Stimulated activated CD4-positive, alpha-beta T cell treated with anti-CD3 and anti-CD28 coated beads, TNF-alpha, amount 100 ng/mL, for 1 hour (primary cell): ENCODE measurements at places on chromosomes 7 and 10.

- DNase-seq: no peak
Observed at GRCh38 chr7:92987538-92987937, 130.2 kb downstream of the SAMD9 start.

GRCh38 chr7:77812290-77812685 lies 13.7 kb downstream of the PHTF2 start:
- no peak for DNase-seq

DNA sequence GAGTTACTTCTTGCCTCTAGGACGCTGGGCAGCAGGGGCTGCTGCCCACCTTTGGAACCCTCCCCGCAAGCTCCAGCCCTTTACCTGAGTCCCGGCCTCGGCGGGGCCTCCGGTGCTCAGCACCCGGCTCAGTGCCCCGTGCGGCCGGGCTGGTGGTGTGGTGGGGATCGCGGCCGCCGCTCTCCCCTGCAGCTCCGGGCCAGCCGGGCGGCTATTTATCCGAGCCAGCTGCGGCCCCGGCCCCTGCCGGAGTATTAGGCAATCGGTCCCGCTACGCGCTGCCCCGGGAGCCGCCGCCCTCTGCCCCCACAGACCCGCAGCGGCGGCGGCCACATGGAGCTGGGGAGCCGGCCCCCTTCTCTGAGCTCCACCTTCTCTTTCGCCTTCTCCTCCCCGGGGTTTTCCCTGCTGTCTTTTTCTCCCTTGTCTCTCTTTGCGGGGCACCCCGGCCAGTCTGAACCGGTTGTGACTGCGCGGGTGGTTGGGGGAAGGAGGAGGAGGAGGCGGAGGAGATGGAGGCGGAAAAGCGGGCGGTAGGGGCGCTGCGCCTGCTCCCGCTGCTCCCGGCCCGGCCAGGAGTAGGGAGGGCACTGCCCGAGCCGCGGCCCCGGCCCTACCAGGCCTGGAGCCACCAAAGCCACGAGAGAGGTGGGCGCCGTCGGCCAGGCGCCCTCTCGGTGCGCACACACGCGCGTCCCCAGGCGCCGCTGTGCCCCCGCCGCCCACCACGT lies at the start of gene SLC16A9:
SLC16A9 (minus strand) TSS at position 456 of the 731 bp plus-strand sequence. CDS start 25,559 bp downstream, outside the sequence.
- DNase-seq: no peak

DNA sequence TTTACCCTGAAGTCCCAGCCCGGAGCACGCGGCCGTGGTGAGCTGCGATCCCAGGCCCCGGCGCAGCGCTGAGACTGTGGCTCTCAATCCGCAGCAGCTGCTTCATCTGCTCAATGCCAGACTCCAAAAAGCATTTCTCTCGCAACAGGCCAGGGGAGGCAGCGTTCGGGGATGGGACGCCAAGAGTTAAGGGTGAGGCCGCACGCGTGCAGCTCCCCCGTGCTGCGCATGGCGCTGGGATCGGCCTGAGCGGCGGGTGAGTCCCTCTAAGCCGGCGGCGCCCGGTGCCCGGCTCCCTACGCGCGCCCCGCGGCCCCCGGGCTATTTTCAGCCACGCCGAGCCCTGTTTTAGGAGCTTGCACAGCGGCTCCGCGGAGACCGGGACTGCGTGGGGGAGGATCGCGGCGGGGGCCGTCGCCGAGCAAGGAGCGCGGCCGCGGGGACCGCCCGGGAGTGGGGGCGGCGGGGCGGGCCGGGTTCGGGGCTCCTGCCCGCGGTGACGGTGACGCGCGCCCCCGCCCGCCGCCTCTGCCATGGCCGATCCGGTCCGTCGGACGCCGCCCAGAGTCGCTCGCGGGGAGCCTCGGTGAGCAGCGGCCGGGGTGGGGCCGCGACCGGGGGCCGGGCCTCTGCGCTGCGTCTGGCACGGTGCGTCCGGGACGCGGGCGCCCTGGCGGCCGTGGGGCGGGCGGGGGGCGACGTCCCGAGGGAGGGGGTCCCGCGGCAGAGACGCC lies 29.4 kb upstream of the JAKMIP3 start:
- DNase-seq: no peak

GRCh38 chr7:33554576-33554975 lies 350.8 kb upstream of the BMPER start:
- DNase-seq: no peak

DNA sequence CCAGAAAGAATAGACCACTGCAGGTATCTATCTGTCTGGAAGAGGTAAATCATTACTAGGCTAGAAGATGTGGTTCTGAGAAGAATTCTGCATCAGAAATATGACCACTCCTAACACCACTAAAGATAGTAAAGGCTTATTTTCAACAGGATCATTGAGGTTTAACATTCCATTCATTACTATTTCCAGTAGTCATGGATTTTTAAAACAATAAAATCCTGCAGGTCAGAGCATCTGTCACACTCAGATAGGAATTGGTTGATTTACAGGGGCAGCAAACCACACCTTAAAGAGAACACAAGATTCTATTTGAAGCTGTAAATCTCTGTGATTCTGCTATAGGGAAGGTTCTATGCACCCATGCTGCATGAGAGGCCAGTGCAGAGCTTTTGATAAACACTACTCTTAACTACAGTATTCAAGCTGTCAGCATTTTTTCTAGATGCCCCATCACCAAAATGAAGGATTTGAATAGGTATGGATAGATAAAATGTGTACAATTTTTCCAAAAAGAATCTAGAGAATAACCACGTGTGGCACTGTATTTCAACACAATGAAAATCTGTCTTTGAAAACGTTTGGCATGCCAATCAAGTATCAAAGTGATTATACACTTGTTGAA lies 14.6 kb downstream of the LRRC17 start:
- no peak for DNase-seq

- no peak for DNase-seq
Observed at GRCh38 chr7:67593794-67594193, 597.2 kb downstream of the TYW1 start.

GRCh38 chr7:144575456-144575855 lies 172.0 kb upstream of the NOBOX start:
- no peak for DNase-seq

- no peak for DNase-seq
Observed at GRCh38 chr7:133299676-133300075, 46.8 kb downstream of the EXOC4 start.

GRCh38 chr7:114919587-114919986 lies 2.3 kb upstream of the MDFIC start:
- no peak for DNase-seq

DNA sequence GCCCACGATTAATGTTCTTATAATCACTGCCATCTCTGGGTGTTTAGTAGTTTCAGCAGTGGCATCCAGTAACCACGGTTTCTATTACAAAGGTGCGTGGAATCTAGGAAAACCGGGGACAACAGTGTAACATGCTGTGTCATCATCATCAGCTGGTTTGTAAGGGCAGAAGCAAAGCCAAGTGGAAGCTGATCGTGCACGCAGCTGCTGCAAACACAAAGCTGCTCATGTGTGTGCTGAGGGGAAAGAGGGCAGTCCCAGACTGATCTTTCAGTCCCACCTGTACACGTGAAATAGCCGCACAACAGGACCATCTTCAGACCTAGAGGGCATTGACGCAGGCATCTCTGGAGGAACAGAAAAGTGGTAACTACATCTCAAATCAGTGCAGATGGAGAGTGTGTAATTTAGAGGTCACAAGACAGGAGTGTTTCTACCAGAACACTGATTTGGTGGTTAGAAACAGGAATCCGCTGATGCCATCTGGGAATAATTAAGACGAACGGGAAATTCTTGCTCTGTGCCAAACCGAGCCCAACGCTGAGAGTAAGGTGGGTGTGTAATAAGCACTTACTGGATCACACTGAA lies 13.4 kb downstream of the ANKRD16 start:
- DNase-seq: no peak

GRCh38 chr10:114541081-114541796 lies 116.8 kb downstream of the ABLIM1 start:
- peak; percentile 57 for DNase-seq
